ENCODE measurements at places on chromosomes 6 and 20. TPM values are rescaled to one million over a fixed set of nuclear protein-coding genes. Genes with fewer than 3 reads are reported as not detected.

GRCh38 chr6:169906004-169906687, 154.7 kb downstream of the ERMARD start:
- H3K27ac ChIP-seq, result no peak overlapping the region
- H3K4me3 ChIP-seq, result no peak overlapping the region
- H3K4me1 ChIP-seq, result no peaks in the 10 kb centered on the region
- H3K36me3 ChIP-seq, result no peaks in the 10 kb centered on the region

Gene RBPJL
- total RNA-seq, result not detected

GRCh38 chr20:49385465-49385864, 97.0 kb downstream of the KCNB1 start:
- H3K36me3 ChIP-seq, result no peaks in the 10 kb centered on the region
- DNase-seq, result no peak
- H3K4me1 ChIP-seq, result no peaks in the 10 kb centered on the region
- H3K4me3 ChIP-seq, result no peak overlapping the region
- no peaks in the 10 kb centered on the region for H3K27me3 ChIP-seq
- H3K27ac ChIP-seq, result no peak overlapping the region

DNA sequence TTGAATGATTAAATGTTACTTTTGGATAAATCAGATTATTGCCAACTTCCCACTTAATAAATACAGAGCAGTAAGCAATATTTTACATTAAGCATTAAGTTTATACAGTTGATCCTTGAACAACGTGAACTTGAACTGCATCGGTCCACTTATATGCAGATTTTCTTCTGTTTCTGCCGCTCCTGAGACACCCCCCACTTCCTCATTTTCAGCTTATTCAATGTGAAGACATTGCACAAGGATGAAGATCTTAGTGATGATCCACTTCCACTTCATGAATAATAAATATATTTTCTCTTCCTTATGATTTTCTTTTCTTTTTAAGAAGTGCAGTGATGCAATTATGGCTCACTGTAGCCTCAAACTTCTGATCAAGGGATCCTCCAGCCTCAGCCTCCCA, 167.2 kb downstream of the LINC00237 start:
- no peaks in the 10 kb centered on the region for H3K27me3 ChIP-seq
- DNase-seq, result no peak
- no peaks in the 10 kb centered on the region for H3K4me1 ChIP-seq
- no peak overlapping the region for H3K27ac ChIP-seq

Gene PKIG
- 6.0 TPM for total RNA-seq

DNA sequence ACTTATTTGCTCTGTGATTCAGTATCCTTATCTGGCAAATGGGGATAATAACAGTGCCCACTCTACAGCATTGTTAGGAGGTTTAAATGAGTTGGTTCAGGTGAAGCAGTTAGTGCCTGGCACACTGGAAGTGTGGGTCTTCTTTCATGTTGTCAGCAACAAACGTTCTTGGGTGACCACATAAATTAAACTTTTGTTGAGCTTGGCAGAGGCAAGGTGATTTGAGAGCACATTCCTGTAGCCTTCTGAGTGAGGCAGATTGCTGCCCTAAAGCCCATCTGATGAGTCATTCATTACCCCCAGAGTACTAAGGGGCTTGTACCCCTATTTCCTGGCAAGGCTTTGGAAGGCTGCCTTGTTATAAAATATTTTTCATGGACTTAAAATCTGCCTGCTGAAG, 25.8 kb downstream of the SEC23B start:
- DNase-seq, result no peak
- H3K4me3 ChIP-seq, result no peak overlapping the region
- no peaks in the 10 kb centered on the region for H3K4me1 ChIP-seq
- peaks cover 78% of the 10 kb centered on the region for H3K36me3 ChIP-seq
- no peaks in the 10 kb centered on the region for H3K27me3 ChIP-seq

DNA sequence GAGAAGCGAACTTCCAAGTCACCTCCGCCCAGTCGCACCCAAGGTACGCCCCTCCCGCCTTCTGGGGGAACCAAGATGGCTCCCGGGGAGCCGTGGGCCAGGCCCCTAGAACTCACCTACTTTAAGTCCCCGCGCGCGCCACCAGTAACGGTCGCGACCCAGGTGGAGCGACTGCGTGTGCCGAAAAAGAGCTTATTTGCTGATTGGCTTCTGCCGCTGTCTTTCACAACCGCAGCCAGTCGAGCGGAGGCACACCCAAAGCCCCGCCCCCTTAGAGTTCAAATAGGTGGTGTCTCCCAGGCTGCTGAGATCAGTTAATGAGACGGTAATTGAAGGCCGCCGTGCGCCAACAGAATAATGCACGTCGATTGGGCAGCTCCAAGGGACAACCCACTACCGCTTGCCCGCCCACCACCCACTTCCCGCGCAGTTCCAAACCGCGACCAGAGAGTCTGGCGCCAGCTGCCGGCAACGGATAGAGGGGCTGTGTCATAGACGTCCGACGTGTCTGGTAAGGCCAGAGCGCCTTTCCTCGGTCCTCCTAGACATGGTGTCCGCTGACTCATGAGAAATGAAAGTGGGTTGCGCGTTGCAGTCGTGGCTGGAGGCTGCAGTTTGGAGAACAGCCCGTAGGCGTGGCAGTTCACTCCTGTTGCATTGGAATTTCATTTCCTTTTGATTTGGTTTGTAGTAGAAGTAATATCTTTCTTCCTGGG, at the start of gene MDC1:
Gene MDC1 (minus strand): TSS at position 153 of the 716 bp plus-strand sequence. CDS start 2,106 bp downstream, outside the sequence.
- H3K27me3 ChIP-seq, result no peaks in the 10 kb centered on the region
- peak within 1 kb of the TSS; percentile 73 for H3K4me3 ChIP-seq
- peak within 1 kb of the TSS; percentile 84 for H3K27ac ChIP-seq
- H3K36me3 ChIP-seq, result no peaks in the 10 kb centered on the region
- peaks cover 20% of the 10 kb centered on the region for H3K4me1 ChIP-seq
- DNase-seq, result peak; percentile 98

DNA sequence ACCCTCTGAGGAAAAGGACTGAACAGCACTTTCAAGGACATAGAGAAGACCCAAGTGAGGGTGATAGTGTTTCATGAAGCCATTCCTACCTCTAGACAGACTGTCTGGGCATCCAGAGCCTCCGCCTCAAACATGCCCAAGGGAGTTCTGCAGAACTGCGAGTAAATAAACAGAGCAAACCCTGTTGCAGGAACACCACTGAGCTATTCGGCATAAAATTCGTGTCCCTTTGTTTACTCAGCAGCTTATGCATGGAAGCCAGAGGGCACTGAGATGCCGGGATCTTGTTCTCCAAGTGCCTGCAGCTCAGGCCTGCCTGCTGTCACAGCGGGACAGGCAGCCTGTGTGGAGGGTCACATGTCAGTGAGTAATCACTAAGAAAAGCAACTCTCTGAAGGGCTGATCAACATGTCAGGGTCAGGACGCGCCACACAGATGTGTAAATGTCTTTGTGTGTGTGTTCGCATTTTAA, 164.9 kb upstream of the HEY2 start:
- no peak overlapping the region for H3K4me3 ChIP-seq
- no peak overlapping the region for H3K27ac ChIP-seq
- no peaks in the 10 kb centered on the region for H3K4me1 ChIP-seq
